ENCODE measurements at places on chromosomes 12 and 14. TPM values are rescaled to one million over a fixed set of nuclear protein-coding genes. Genes with fewer than 3 reads are reported as not detected.
A peak's percentile ranks its signal among the peaks of the same experiment; 100 is the strongest.

- H3K4me3 ChIP-seq: no peak overlapping the region
- peak overlapping the region; percentile 63 for H3K27ac ChIP-seq
- no peaks in the 10 kb centered on the region for H3K36me3 ChIP-seq
- DNase-seq: no peak
Observed at GRCh38 chr12:7959278-7959677, 23.3 kb upstream of the SLC2A3 start.

- H3K27ac ChIP-seq: no peak overlapping the region
- H3K27me3 ChIP-seq: no peaks in the 10 kb centered on the region
- no peaks in the 10 kb centered on the region for H3K4me1 ChIP-seq
- no peak overlapping the region for H3K4me3 ChIP-seq
Observed at GRCh38 chr12:2540535-2540941, 254.2 kb upstream of the FKBP4 start.

- no peaks in the 10 kb centered on the region for H3K27me3 ChIP-seq
- DNase-seq: no peak
- no peaks in the 10 kb centered on the region for H3K36me3 ChIP-seq
- H3K4me1 ChIP-seq: peaks cover 21% of the 10 kb centered on the region
Observed at GRCh38 chr14:36256126-36256801, 64.2 kb downstream of the MBIP start.

Gene TAS2R10
- 0.35 TPM for total RNA-seq

Gene PLEKHD1
- total RNA-seq: 0.47 TPM

Gene GLT8D2
- total RNA-seq: 10.5 TPM
